SHP77 (cell line): ENCODE measurements at places on chromosomes 1 and 21.
A peak's percentile ranks its signal among the peaks of the same experiment; 100 is the strongest.

DNA sequence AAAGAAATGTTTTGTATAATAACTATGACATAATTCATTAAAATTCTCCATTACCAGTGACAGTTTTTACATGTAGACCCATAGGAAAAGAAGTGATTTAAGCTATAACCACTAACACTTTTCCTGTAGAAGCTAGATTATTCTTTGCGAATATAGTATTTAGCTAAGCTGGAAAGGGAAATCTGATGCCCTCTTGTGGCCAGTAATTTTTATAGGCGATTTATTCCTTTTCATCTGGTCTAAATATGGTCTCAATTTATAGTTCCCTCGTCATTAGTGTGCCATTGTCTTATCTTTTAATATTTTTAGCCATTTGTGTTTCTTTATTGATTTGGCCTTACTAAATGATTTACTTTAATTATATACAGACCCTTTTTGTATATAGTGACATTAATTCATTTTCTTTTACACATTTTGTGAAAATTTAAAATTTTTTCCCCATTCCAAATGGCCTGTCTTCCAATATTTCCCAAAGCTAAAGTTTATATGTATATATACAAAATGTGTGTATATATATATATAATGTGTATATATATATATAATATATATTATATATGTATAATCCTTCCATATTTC, 26.7 kb downstream of the BTG3 start:
- DNase-seq: no peak

DNA sequence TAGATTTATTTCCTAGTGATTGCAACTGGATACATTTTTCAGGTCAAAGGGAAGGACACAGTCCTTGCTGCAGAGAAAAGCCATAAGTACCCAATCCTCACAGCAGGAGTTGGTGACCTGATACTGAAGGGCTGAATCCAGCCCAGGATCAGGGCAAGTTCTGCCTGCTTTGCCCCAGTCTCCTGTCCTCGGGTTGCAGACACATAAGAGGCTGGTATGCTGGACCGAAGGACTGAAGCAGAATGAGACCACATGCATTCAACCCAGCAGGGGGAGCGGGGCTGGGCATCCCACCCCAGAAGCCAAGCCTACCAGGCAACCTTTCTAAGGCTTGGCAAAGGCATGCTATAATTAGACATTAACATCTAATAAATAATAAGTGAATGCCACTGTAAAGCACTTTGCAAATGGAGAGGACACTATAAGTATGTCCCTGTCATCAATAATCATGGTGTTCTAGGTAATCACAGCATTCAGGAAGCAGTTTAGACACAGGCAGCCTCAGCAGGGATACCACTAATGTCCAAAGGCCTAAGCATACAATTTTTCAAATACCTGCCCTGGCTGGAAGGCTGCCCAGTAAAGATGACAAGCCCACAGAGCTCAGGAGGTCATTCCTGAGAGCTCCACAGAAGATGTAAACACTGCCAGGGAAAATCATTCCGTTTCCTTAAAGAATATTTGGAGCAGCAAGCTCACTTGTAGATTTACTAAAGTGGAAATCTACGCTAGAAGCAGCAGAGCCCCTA, 47.6 kb downstream of the KRTAP19-8 start:
- DNase-seq: no peak

DNA sequence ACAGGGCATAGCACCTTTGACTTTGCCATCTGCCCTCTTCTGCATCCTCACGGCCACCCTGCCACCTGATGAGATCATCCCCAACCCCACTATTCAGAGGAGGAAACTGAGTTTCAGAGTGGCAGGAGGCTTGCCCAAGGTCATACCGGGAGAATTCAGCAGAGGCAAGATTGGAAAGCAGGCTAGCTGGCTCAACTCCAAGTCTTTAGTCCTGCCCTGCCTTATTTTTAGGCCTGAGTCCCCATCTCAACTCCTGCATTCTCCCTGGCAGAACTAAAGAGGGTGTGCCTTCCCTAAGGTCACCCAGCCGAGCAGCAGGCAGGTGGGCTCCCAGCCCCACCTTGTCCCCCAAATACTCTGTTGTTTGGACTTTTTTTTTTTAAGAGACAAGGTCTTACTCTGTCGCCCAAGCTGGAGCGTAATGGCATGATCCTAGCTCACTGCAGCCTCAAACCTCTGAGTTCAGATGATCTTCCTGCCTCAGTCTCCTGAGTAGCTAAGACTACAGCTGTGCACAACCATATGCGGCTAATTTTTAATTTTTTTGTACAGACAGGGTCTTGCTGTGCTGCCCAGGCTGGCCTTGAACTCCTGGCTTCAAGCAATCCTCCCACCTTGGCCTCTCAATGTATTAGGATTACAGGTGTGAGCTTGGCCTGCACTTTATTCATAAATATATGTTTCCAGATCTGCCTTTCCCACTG, 13.8 kb upstream of the FGR start:
- no peak for DNase-seq

DNA sequence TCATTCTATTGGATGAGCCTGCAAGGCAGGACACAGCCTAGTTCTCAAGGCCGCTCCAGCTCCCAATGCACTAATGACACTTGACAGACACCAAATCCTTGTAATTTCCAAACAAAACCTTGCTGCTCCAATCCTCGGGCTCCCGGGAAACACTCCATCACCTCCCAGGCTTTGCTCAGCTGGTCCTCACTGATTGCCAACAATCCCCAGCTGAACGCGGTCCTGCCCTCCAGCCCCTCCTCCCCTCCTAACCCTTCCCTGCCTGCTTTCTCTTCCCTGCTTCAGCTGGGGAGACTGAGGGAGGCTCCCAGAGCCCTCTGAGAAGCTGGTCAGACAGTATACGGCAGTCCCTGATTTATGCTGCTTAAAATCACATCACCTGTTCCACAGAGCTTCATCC, 114.4 kb upstream of the TNR start:
- DNase-seq: peak; percentile 4

DNA sequence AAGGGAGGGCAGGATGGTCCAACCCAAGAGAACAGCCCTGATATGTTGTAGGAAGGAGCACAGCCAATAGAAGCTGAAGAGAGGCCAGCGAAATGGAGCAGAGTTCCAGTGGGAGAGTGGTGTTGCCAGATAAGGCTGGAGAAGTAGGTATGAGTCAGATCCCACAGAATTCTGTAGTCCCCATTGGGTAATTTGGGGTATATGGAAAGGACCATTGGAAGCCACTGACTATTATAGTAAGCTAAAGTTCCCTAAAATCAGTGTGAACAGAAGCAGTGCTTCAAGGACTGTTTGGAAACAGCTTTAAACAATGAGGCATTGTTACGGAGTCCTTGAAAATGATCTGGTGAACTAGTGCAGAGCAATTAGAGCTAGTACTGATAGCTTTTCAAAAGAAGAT, 63.0 kb downstream of the DISP1 start:
- DNase-seq: no peak

DNA sequence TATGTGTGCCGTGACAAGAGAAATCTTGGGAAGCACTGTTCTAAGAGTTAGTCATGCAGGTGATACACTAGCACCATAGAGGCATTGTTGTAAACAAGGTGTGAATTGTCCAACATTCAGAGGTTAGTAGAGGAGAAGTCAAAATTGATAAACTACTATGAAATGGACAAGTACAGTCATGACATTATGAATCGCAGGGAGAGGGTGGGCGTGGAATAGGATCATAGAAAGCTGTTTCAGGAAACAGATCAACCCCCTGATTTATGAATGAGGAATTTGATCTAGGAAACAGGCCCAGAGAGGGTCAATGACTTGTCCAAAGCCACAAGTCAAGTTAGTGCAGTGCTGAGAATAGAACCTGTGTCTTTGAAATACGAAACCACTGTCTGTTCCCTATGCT, 58.5 kb upstream of the LAX1 start:
- DNase-seq: no peak

DNA sequence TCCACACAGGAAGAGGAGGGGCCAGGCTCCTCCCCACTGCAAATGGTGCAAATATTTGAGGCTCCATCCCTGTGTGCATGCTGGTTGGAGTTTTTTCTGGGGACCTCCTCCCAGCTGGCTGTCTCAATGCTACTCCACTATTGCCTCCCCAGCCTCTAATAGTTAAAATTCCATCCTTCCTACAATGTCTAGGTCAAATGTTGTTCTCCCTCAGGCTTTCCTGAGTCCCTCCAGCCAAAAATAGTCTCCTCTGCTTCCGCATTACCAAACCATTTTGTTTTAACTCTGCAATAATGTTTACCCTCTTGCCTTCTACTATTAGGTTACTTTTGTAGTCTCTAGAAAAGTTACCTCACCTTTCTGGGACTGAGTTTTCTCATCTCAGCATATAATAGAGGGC, 29.6 kb upstream of the FMO1 start:
- DNase-seq: no peak

- peak; percentile 44 for DNase-seq
These were observed 594 bp downstream of the HDGF start for GRCh38 chr1:156750711-156751450.

DNA sequence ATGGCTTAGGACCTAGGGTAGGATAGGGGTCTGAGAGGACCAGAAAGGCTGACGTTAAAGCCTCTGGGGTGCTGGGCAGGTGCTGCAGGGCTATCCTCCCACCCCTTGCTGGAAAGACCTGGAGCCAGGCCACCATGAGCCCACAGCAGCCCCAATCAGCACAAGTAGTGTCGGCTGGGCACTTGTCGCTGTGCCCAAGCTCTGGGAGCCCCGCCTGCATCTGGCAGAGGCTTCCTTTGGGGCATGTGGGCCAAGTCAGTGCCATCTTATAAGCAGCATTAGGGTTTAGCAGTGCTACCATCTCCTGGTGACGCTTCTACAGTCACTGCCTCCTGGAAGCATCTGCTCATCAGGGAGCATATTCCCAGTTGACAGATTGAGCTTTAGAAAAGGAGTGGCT, 31.3 kb downstream of the MAN1C1 start:
- no peak for DNase-seq

DNA sequence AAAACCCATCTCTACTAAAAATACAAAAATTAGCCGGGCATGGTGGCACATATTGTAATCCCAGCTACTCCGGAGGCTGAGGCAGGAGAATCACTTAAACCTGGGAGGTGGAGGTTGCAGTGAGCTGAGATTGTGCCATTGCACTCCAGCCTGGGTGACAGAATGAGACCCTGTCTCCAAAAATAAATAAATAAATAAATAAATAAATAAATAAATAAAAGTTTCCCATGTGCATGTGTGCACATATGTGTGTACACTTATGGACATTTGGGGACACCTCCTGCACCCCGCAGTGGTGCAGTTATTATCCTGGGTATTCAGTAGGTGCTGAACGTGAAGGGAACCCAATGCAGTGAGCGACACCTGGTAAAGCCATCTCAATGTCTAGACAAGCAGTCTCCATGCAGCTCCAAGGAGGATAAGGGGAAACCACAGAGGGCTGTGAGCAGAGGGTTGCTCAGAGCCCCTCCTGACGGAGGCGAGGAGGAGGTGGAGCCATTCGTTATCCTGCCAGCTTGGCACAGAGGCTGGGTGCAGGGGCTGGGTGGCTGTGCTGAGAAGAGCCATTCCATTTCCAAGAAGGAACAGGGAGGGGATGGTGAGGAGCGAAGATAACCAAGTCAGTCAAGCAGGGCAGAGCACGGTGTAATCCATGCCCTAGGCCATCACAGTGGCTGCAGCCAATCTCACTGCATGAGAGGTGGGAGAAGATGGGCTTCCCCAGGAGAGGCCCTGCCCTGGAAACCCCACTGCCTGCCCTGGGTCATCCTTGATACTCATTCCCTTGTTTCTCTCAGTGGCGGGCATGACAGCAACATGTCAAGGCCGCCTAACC, 25.6 kb downstream of the UBIAD1 start:
- no peak for DNase-seq

DNA sequence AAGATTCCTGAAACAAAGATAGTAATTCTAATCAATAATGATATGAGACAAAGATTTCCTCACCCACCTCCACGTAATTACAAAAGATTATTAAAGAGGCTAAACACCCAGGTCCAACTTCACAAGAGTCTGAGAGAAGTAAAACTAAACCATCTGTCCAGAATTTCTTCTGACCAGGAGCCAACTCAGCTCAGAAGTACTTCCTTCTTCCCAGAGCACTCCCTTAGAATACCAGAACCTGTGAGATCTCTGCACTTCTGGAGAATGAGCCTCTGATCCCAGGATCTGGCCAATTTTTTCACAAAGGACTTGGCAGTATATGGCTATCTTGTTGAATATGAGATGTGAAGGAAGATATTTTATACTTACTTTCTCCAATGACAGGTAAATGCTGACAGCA, 120.6 kb upstream of the PALMD start:
- no peak for DNase-seq

GRCh38 chr1:169141356-169141755, 34.9 kb downstream of the ATP1B1 start:
- no peak for DNase-seq

GRCh38 chr1:155069551-155070157, 6.1 kb downstream of the EFNA4 start:
- peak; percentile 53 for DNase-seq

DNA sequence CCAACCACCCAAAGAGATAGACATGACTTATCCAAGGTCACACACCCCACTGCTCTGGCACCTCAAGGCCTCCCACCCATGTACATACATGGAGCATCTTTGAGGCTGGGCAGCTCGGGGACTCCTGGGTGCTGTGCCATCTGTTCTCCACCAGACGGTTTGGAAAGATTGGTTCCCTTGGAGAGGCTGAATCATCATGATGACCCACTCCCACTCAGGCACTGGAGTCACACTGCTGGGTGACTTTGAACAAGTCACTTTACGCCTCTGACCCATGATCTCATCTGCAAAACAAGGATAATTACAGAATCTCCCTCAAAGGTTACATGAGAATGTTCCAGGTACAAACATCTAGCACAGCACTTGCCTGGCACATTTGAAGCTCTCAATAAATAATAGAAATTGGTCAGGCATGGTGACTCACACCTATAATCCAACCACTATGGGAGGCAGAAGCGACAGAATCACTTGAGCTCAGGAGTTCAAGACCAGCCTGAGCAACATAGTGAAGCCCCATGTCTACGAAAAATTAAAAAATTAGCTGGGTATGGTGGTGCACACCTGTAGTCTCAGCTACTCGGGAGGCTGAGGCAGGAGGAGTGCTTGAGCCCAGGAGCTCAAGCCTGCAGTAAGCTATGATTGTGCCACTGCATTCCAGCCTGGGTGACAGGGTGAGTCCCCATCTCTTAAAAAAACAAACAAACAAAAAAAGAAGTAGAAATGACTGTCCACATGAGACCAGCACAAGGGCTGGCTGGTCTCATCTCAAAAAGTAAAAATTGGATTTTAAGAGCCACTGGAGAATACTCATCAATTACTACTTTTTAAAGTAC, 74.9 kb downstream of the RRAGC start:
- no peak for DNase-seq

DNA sequence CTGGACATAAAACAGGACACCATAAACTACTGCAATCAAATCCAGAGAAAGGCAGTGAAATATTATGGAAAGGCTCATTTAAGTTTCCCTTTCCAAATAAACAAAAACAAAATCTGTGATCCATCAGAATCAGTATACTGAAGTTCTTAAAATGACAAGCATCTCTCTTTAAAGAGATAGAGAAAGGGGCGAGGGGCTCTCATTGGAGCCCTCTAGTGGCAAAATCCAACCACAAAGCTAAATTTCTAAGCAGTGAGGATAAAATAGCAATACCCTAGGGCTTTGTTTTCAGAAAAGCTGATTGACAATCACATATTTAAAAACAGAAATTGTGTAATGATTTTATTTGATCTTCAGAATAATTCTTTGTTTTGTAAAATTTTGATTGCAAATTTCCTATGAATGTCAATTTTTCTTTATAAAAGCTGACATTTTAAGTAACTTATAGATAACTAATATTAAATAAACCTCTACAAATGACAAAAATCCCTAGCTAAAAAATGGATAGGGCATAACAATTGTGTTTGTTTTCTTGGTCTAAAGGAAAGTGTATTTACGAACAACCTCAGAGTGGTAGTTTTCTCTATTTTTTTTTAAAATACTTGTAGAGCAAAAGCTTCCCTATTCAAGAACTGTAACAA, 138.2 kb downstream of the COL24A1 start:
- no peak for DNase-seq

GRCh38 chr1:55685560-55685959, 470.4 kb upstream of the USP24 start:
- no peak for DNase-seq
